ENCODE measurements at places on chromosomes 2 and 18.

DNA sequence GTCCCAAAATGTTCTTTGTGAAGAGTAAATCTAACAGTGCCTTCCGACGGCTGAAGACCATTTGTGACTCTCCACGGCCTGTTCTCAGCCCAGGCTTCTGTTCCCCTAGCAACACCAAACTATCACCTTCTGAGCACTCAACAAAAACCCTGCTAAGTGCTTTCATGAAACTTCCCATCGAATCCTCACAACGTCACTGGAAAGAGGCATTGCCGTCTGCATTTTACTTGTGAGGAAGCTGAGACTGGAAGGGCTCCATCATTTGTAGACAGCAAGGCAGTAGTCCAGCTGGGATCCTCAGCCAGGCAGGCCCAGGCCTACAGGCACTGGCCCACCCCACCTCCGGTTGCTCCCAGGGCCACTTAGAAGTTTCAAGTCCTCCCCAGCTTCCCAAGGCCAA lies 97.8 kb upstream of the POU3F3 start:
- no peak for DNase-seq

DNA sequence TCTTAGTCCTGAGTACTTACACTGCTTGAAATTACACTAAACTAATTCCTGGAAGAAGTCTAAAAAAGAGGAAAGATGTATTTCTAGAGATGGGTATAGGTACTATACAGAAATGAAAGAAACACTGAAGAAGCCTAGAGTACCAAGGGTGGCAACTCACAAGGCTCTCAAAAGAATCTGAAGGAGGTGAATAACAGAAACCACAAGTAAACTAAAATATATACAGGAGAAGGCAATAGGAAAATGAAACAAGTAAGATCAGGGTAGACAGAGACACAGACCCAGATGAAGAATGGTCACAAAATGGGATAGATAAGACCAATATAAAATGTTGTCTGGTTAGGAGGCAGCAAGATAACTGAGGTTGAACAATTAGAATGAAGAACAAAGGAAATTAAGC lies 59.9 kb downstream of the USP37 start:
- no peak for DNase-seq

GRCh38 chr2:106546391-106546990 lies 59.3 kb downstream of the CD8B2 start:
- DNase-seq, result no peak

DNA sequence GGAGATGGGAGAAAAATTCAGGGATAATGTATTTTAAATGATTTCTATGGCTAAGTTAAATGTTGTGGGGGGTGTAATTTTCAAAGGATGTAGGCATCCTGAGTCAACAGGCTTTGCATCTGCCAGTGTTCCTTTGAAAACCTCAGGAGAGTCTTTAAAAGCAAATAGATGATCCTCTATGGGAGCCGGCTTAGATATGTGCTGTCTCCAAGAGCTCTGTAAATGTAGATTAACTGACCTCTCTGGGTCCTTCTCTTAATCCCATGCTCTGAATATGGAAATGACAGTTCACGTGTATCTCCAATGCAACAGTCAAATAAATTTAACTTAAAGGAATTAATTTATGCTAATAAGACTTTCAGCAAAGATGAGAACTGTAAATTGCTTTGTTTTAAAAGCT lies 292.7 kb downstream of the ERBB4 start:
- DNase-seq, result no peak

GRCh38 chr18:22346401-22346952 lies 71.2 kb downstream of the CTAGE1 start:
- DNase-seq, result no peak

GRCh38 chr18:63181706-63182309 lies 137.8 kb downstream of the BCL2 start:
- no peak for DNase-seq

- DNase-seq, result no peak
Measured at GRCh38 chr2:170680172-170680941, 34.8 kb upstream of the SP5 start.

DNA sequence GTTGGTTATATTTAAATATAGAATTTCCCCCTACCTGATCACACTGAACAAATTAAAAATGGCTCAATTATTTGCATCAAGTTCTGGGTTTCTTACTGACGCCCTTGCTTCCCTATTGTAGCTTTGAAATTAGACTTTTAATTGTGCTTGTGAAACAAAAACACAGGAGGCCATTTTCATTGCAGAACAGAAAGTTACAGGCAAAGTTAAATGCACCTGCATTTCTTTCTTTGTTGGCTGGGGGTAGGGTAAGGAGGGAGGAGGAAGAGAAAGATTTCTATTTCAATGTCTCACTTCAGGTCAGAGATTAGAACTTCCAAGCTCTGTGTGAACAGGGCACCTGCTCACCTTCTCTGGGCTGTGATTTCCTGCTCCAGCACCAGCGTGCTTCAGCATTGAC lies 199.6 kb downstream of the BCL11A start:
- no peak for DNase-seq

DNA sequence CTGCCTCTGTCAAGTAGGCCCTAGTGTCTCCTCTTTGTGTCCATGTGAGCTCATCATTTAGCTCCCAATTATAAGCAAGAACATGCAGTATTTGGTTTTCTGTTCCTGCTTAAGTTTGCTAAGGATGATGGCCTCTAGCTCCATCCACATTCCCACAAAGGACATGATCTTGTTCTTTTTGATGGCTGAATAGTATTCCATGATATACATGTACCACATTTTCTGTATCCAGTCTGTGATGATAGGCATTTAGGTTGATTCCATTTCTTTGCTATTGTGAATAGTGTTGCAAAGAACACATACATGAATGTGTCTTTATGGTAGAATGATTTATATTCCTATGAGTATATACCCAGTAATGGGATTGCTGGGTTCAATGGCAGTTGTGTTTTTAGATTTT lies 263.2 kb downstream of the PARD3B start:
- DNase-seq, result no peak

DNA sequence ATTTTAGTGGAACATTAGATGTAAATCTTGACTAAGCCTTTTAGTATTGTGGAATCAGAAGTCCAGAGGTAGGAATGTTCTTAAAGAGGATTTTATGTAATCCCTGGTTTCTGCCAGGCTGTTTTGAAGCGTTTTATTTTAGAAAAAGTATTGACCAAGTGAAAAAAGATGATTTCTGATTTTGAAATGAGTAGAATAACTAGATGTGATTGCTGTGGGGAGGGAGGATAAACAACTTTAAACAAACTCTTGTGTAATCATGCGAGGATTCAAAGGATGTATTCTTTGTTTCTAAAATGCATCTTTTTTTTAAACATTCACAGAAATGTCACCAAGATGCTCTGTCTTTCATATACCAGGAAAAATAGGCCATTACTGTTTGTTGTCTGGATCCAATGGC lies 53.9 kb downstream of the PHLPP1 start:
- no peak for DNase-seq

GRCh38 chr2:178057179-178057680 lies 15.3 kb downstream of the PDE11A start:
- DNase-seq, result no peak

- DNase-seq, result no peak
Measured at GRCh38 chr2:44166096-44166495, 2.6 kb upstream of the PPM1B start.

DNA sequence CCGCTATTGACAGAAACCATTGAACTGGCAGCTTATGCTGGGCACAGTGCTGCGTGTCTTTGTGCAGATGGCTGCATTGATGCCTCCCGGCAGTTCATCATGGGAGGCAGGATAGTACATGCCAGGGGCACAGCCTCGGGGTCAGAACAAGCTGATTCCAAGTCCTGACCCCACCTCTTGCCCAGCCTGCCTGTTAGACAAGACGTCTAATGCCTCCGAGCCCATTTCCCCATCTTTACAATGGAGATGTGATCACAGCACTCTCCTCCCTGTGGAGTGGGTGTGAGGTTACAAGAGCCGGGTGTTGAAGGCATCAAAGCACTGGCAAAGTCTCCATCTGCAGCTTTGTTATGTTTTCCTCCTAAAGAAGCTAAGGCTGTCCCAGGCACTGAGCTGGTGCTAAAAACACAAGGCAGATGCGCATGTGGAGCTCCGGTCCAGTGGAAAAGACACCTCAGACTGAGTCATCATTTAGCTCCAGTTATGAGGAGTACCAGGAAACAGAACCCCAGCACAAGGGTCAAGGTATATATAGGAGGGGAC lies 125.7 kb upstream of the EPAS1 start:
- no peak for DNase-seq

DNA sequence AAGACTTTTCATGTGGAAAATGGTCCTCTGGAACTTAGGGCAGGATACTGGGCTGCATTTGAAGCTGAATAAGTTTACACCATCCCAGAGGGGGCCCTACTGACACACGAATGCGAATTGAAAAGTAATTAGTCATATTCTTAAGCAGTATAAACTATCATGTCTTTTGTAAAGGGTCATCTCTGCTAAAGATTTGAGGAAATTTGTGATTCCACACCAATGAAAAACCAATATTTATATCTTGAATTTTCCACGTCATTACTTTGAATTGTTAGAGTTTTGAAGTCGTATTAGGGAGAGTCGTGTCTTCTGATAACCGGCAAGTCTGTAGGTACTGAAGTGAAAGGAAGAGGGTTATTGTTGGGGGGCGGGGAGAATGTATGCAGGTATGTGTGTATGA lies 4.1 kb upstream of the OTX1 start:
- no peak for DNase-seq

DNA sequence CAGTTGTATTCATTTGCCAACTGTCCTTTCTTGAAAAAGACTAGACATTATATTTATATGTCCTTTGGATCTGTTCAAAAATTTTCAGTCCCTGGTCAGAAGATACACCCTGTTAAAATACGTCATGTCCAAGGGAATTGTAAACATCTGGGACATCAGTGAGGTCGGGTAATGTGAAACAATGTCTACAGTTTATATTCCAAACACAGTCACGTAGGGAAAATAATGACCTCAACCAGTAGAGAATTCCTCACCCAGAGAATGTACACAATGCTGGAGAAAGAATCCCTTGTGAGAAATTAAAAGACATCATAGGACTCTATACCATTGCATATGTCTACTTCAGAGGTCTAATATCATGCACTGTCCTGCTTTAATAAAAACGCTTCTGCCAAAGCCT lies 888.0 kb upstream of the CHAC2 start:
- no peak for DNase-seq

DNA sequence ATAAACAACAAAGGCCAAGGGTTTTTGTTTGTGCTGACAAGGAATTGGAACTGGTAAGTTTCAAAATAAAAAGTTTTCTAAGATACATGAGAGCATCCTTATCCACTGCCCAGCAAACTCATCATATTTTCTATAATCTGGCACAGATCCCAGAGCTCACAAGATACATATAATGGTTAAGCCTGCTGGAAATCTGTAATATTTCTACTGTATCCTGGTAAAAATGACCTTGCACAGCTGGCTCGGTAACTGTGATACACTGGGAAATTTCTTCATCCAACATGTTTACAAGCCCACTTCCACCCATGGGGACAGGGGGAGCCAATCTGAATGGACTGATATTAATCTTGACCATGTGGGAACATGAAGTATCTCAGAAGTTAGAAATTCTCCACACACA lies 425.4 kb upstream of the MMADHC start:
- no peak for DNase-seq

DNA sequence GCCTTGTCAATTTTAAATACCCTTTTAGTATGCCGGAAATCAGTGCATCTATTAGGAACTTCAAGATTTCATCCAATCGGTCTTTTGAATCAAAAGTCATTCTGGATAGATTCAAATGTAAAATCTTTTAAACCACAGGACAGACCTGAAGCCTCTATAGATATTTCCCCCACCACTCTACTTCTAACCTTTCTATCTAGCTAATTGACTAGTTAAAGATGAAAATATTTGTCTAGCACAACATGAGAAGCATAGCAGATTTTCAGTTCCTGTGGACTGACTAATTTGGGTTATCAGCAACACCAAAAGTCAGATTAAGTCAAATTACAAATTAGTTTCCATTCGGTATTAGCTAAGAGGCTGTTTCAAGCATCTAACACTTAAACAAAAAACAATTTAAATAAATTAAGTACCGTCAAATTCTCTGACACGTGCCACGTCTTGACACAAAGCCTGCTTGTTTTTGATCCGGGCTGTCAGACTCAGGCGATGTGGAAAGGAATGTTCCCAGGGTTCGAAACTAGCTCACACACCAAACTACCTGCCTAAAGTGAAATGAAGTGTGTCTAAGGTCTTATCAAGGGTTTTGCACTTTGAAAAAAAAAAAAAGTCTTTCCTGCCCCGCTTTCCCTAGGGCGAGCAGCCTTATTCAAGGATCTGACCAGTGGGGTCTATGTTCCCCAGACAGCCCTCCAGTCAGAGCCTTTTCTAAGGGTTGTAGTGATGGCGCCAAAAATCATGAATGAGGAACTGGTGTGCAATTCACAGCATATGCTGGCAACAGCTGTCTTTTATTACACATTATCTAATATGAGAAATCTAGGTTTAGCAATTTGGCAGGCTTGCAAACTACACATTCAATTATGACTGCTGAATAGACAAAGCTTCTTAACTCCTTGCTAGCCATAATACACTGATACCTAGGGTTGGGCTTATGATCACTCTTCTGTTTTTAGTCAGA lies 4.7 kb downstream of the CYTIP start:
- no peak for DNase-seq

- DNase-seq, result no peak
Measured at GRCh38 chr2:65598996-65599395, 166.6 kb upstream of the SPRED2 start.

- no peak for DNase-seq
Measured at GRCh38 chr2:203971251-203971650, 34.7 kb downstream of the ICOS start.

- DNase-seq, result no peak
Measured at GRCh38 chr2:161418715-161419637, 2.9 kb downstream of the TBR1 start.

GRCh38 chr2:144469798-144470197 lies 50.1 kb downstream of the ZEB2 start:
- DNase-seq, result no peak

GRCh38 chr2:202006301-202006700 lies 27.4 kb upstream of the FZD7 start:
- no peak for DNase-seq

- DNase-seq, result no peak
Measured at GRCh38 chr2:217742841-217743240, 260.0 kb downstream of the TNS1 start.

DNA sequence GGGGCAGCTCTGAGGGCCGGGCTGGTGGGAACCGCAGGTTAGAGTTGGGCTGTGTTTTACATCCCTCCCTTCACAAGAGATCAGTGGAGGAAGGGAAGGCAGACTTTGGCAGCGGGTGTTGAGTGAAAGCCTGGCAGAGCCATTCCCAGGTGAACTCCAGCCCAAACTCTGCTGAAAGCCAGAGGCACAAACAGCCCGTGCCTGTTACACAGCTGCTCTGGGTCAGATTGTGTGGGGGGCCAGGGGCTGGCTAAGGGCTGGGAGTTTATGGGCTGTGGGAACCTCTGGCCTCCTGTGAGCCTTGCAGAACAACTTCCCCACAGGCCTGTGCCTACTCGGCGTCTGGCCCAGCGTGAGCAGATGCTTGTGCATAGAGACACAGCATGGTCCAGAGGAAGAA lies 286.8 kb downstream of the CLIP4 start:
- no peak for DNase-seq

DNA sequence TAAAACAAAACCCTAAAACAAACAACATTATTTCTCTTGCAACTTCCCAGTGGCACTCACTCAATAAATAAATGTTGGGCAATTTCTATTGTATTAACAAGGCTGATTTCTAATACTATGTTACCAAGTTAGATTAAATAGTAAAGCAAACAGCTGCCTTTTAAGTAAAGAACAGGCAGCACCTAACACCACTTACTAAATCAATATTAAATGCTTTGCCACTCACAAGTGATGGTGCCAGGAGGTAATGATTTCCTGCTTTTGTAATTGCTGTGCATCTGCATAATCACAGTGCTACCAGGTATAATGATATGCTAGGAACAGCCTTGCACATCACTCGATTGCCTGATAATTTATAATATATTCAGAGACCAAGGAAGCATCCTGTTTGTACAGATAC lies 276.5 kb downstream of the NBAS start:
- no peak for DNase-seq

All from nucleus accumbens (tissue), 56 donors.